ENCODE measurements at places on chromosomes 1 and 21.

DNA sequence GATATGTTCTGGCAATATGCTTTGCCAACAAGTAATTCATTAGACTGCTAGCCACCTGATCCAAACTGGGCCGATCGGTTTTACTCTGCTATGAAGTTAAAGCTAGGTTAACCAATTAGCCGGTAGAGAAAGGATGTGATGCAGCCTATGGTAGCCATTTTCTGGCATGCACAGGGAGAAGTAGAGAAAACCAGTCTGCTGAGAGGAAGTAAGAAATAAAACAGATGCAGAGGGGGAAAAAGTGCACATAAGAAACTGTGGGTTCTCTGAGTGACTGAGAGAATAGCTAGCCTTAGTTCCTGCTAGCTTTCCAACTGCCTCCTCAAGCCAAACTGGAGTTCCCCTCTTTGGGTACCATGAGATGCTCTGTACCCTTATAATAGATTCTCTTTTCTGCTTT is 52.8 kb downstream of the ARID4B start:
- no peak for DNase-seq

GRCh38 chr1:36536727-36537126 is 54.0 kb upstream of the CSF3R start:
- DNase-seq = no peak

DNA sequence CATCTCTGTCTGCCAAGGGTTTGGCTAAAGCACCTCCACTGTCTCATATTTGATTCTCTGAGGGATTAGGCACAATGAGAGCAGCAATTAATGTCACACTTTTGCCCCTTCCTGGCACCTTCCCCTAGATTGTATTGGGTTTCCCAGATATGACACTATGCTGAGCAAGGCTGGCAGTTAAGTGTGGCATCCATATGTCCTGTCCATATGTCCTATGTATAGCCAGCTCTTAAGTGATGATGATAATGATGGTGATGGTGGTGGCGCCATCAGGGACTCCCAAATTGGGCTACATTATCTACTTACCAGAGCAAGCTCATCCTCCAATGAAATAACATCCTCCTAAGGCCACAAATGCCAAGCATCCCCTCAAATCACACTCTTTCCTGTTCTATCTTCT is 13.5 kb upstream of the LORICRIN start:
- DNase-seq = no peak

DNA sequence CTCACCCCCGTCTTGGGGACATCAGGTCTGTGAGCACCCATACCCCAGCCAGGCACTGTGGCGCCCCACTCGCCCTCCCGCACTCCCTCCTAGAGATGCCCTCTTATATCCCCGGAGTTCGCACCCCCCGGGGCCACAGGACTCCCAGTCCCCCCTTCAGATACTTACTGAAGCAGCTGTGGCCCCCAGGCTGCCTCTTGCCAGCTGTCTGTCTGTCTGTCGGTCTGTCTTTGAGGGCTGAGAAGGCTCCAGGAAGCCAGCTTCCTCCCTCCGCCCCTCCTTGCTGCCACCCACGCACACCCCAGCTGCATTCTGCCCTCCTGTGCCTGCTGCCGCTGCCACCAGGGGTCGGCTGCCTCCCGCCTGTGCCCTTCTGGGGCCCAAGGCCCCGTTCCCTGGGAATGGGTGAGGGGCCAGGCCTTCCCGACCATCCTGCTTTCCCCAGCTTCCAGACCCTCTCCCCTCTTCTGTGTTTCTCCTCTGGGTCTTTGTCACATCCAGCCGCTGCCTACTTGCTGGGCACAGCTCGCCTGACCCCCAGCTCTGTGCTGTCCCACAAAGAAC is at the start of gene PTPN7:
TSS of gene PTPN7 (minus strand) at position 226 of the 564 bp plus-strand sequence. CDS start 1,200 bp downstream, outside the sequence.
- DNase-seq = no peak

- DNase-seq = peak; percentile 89
Observed at GRCh38 chr1:32400876-32401631, 6.8 kb upstream of the BSDC1 start.

- DNase-seq = no peak
Observed at GRCh38 chr1:38208716-38209632, 162.4 kb upstream of the POU3F1 start.

Measured in ovary (tissue), 10 donors.